Epithelial cell of prostate (primary cell): ENCODE measurements at places on chromosomes 2 and 18.

DNA sequence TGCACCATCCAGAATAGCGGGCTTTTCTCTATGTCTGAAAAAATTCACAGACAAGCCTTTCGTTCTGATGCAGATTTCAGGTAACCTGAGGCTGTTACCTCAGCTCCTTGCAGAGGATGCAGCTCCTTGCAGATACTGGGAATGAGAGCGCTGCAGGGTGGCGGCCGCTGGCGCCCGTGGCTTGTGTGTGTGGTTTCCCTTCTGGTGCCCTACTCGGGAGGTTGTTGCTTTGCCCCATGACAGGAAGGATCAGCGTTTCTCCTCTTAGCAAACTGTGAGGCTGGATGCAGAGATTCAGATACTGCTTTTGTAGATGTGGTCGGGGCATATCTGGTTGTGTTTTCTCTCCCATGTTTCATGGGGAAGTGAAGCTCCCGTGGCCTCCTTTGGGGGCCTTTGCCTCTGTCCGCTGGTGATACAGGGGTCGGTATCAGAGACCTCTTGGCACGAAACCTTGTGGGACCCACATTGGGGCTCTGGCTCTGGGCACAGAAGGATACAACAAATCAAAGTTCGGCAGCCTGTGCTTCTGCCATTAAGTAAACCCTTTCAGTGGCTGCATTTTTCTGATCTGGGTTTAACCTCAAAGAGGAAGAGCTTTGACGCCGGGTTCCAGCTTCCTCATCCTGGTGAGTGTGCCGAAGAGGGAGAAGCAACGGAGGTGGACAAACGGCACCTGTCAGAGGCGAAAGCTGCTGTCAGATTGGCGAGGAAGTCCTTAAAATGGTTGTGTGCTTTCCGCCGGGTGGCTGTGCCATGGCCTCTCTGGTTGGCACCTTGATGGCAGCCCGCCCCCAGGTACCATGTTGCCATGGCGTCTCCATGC is 127.8 kb downstream of the MBP start:
- DNase-seq: no peak

DNA sequence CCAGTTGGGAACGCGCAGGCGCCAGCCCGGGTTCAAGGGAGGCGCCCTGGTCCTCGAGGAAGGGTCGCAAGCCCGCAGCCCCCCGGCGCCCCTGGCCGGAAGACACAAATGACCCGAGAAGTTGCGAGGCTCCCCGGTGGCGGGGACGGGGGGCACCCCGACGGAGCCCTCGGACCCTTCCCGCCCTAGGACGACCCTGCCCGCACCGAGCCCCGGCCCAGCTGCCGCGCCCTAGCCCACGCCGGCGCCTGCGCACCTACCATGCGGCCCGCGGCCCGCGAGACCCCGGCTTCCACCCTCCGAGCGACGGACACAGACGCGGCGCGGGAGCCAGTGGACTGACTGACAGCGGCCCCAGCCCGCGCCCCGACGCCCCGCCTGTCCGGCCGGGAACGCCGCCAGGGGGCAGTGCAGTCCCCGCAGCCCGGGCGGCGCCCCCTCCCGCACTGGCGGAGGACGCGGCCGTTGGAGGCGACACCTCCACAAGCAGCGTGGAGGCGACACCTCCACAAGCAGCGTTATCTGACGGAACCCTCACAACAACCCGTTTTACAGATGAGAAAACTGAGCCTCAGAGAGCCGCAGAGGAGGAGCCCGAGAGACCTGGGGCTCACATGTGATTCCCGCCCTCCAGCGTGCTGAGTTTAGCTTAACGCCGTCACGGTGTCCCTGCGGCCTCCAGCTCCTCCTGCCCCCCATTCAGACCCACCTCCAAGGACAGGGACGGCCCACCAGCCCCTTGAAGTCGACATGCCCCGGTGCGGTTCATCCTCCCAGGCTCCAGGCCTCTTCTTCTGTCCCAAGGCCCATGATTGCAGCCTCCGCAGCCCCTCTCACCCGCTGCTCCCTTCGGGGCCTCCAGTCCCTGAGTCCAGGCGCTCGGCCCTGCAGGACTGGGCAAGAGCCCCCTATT is at the start of gene NMUR1:
Gene NMUR1, minus strand, starts transcription at position 347 of the 913 bp plus-strand sequence. Its CDS starts 84 bp downstream, at position 263.
- no peak for DNase-seq

- DNase-seq: no peak
Observed at GRCh38 chr2:184729581-184729980, 131.3 kb downstream of the ZNF804A start.

GRCh38 chr2:169071455-169071854 is 2.1 kb downstream of the DHRS9 start:
- DNase-seq: no peak

GRCh38 chr2:105337122-105338019 is at the start of gene C2orf49:
TSS of gene C2orf49 (plus strand) at chr2:105337540. CDS start at chr2:105337588, 48 bp downstream.
- DNase-seq: no peak

DNA sequence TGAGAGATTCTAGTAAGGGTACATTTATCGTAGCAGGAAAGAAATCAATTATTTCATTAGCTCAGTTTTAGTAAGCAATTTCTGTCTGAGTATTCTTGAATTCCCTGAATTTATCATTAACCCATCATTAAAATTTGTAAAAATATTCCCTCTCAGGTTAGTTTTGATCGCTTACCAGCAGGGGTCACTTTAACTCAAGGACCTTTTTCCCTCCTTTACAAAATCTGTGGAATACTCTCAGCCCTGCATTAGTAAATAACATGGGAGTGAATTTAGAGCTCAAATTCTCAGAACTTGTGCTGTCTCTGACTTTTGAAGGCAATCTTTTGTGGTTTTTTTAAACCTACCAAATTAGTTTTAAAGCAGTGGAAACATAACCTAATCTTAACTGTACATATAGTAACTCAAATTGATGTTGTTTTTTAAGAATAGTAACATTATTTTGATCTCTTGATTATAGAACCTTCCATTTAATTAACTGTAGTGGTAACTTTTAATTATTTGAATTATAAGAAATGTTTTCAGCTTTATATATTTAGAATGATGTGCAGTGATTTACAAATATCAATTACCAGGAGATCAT is 97.2 kb downstream of the AGPS start:
- DNase-seq: no peak

DNA sequence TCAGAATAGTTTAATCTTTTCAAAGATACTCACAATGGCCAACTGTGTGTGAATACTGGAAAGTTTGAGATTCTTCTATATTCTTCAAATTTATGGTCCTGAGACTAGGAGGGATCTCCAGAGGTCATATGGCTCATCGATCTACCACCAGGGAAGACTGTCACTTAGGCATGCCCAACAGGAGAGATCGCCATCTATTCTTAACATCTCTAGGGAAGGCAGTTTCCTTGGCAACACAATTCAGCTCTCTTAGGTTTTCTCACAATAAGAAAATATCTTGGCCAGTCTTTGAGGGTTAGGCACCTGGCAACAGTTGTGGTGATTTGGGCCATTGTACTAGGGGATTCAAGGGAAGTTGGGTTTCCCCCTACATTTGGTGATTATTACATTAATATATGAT is 107.2 kb downstream of the GALNT3 start:
- no peak for DNase-seq

DNA sequence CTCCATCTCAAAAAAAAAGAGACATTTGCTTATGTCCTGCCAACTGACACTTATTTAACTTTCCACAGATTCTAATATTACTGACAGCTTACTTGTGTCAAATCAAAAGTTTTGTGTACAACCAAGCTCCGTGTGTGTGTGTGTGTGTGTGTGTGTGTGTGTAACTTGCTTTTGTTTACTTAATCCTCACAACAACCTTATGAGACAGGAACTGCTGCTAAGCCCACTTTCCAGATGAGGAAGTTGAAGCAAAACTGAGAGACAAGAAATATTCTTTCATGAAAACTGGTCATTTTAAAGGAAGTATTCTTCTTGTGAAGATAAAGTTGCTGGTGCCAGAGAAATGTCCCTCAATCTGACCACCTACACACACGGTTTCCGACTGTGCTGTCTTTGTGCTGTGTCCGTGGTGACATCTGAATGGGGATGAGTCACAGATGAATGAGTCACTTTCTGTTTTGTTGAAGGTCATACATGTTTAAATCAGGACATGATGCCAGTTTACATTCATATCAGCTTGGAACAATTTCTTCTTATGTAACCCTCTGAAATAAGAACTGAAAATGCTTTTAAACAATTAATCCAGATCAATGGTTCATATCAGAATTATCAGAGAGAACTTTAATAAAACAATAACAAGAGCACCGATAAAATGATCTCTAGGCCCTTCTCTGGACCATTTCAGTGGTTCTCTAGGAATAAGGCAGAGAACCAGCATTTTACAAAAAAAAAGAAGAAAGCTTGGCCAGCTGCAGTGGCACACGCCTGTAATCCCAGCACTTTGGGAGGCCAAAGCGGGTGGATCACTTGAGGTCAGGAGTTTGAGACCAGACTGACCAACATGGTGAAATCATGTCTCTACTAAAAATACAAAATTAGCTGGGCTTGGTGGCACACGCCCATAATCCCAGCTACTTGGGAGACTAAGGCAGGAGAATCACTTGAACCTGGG is 95.5 kb downstream of the THNSL2 start:
- DNase-seq: no peak

DNA sequence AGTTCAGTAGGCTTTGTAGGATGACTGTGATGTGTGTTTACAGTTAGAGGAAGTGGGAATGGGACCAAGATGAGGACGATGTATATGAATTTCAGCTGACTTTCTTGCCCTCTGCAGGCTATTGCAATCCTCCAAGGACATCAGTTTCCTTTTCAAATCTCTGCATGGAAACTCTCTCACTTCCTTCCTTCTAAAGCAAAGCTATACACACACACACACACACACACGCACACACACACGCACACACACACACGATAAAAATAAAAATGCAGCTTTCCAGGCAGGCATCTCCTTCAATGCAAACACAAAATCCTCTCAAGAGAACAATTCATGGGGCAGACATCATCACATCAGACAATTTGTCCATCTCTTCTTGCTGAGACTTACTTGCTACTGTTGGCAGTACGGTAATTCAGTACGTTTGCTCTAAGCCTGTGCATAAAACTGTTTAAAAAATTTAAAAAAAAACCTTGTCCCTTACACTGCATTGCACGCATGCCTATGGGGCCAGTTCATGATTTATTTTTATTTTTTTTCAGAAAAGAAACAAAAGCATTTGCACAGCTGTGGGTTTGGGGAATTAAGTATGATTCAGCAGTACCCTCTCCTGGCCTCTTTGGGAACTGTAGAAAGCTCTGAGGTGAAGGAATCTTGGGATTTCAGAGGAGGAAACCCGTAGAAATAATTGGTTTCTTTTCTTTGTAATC is 27.1 kb upstream of the ICOS start:
- DNase-seq: no peak

DNA sequence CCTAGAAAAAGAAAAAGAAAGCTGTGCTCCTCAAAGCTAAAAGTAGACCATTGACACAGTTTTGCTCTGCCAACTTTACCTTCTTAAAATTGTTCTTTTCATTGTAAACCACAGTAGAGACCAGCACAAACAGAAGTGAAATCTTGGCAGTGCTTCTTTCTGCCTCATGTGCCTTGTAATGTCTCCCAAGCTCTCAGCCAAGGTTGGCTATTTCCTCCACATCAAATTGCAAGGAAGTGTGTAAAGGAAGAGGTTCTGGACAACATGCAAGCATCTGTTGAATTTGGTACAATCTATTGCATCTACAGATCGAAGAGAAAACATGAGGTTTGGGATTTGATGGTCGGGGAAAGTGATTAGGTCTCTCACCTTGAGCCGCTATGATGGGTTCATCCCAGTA is 83.3 kb upstream of the PNPT1 start:
- DNase-seq: no peak

DNA sequence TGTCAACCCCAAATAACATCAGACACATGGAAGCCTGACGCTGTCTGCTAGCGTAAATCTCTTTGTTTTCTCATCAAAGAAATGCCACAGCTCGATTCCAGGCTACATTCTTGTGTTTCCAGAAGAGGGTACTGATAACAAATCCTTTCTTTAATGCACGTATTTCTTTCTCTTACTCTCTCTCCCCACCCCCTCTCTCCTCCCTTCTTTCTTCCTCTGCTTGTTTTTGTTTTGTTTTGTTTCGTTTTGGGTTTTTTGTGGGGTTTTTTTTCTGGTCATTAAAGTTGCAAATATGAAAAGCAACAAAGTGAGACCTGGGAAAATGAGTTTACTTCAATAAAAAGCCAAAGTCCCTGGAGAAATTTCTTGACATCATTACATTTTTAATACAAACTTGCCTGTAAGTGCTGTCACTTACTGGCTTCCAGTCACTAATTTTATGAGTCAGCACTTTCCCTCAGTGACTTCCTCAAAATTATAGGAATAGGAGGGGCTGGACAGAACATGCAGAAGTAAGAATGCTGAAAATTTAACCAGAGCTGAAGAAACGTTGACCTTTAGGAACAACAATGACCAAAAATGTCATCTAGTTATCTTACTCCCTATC is 106.7 kb upstream of the NABP1 start:
- DNase-seq: no peak

GRCh38 chr2:159939946-159940345 is 122.5 kb downstream of the PLA2R1 start:
- DNase-seq: no peak

GRCh38 chr2:211751848-211752247 is 786.8 kb downstream of the ERBB4 start:
- no peak for DNase-seq

GRCh38 chr18:74994502-74995418 is 214.2 kb downstream of the PTGR3 start:
- DNase-seq: no peak

GRCh38 chr2:118325321-118325955 is 237.2 kb downstream of the INSIG2 start:
- DNase-seq: no peak

DNA sequence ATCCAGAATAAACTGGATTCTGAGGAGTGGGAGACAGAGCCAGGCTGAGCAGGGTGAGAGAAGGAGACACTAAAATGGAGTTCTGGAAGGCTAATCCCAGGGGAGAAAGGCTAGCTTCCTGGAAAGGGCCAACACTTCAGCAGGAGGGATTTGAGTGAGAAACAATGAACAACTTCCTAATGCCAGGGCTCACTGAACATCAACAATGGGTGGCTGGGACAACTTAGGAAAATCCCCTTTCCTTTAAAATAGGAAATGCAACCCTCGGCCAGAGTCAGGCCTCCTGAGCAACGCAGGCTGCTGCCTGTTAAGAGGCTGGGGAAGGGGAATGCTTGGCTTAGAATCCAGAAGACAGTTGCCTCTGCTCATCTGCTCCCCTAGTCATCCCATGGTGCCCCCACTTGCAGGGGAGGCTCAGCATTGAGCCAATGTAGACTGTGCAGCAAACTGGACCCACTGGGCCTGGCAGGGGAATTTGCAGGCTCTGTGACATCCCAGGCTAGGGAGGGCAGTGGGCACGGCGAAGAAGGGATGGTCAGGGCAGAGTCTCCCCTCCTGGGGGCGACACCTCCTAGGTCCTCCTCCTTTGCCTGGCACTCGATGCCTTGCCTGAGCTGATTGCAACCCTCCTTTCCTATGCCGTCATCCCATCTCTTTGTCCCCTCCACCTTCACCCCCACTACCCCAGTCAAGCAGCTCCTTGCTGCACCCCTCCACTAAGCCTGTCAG is 182.5 kb downstream of the TNS1 start:
- DNase-seq: no peak

GRCh38 chr2:126467367-126468054 is 188.4 kb upstream of the GYPC start:
- DNase-seq: no peak
